GM23338 (cell line): ENCODE measurements at places on chromosomes 4 and X. TPM values are rescaled to one million over a fixed set of nuclear protein-coding genes. Genes with fewer than 3 reads are reported as not detected.

FAM149A gene
- total RNA-seq = 13.3 and 22.5 TPM in 2 replicates

SMIM10 gene
- 1.7 and 2.1 TPM in 2 replicates for total RNA-seq

DNA sequence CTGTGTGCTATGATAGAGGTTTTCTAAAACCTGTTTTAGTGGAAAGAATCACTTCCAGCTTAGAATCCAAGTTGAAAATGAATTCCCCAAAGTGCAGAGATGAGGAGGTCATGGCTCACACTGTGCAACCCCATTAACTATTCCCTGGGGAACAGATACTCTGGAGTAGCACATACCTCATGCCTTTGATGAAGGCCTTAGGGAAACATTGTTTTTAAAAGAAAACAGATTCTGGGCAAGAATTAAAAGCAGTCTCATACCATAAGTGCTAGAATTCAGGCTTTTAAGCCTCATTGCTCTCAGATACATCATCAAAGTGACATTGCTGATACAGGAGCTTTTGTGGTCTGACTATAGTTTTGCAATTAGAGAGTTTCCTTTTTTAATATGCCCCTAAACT lies 115.1 kb downstream of the NDST4 start:
- H3K4me3 ChIP-seq = no peak overlapping the region
- H3K27ac ChIP-seq = no peak overlapping the region
- DNase-seq = no peak
- H3K27me3 ChIP-seq = no peaks in the 10 kb centered on the region

DNA sequence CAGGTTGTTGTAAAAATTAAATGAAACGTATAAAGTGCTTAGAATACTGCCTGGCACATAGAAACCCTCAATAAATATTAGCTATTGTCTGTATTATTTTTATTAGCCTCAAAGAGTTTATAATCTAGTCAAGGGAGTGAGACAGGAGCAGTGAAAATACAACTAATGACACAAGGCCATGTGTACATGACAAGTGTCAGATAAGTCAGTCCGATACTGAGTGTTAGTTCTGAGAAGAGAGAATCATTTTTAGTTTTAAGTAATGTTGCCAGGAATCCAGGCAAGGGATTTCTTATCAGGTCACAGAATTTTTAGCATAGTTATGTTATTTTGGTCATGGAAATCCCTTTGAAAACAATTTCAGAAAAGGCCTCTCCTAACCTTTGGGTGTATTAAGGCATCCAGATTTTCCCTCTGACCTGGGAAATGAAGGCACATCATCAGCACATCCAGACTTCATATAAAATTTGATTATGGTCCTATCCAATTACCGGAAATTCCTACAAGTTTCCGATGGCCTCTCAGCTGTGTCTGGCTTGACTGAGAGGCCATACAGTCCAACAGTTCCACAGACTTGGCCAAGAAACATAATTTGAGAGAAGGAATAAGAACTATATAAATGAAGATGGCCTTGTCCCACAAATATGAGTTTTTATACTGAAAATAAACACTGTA lies 35.7 kb downstream of the PPARGC1A start:
- no peaks in the 10 kb centered on the region for H3K27me3 ChIP-seq
- H3K27ac ChIP-seq = no peak overlapping the region
- no peak for DNase-seq
- H3K4me3 ChIP-seq = no peak overlapping the region
- no peaks in the 10 kb centered on the region for H3K36me3 ChIP-seq

DNA sequence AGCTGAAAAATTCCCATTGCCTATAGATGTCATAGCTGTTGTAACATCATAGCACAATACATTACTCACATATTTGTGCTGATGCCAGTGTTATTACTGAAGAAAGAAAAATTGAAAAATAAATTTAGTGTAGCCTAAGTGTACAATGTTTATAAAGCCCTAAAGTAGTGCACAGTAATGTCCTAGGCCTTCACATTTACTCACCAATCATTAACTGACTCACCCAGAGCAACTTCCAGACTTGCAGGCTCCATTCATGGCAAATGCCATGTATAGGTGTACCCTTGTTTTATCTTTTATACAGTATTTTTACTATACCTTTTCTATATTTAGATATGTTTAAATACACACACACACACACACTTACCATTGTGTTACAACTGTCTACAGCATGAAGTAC lies 265.4 kb upstream of the MAGEB18 start:
- no peaks in the 10 kb centered on the region for H3K36me3 ChIP-seq
- no peaks in the 10 kb centered on the region for H3K27me3 ChIP-seq
- DNase-seq = no peak

CPZ gene
- total RNA-seq = 37.3 and 43.1 TPM in 2 replicates

DNA sequence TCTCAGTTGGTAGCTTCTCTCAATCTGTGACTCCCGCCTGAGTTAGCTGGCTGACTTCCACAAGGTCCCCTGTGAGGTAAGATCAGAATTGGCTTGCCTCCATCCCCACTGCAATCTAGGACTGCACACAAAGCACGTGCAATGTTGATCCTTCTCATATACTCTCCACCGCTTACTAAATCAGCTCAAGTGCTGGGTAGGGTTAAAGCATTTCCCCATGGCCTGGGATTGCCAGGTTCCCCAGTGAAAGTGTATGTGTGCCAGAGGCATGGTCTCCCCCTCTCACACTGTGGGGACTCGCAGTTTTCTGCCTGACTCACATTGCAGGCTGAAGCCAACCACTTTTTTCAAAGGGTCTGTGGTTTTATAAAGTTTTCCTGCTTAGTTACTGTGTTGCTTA lies 886.9 kb downstream of the FAM133A start:
- no peaks in the 10 kb centered on the region for H3K4me1 ChIP-seq
- no peak overlapping the region for H3K27ac ChIP-seq
- no peak overlapping the region for H3K4me3 ChIP-seq
- DNase-seq = no peak
- no peaks in the 10 kb centered on the region for H3K27me3 ChIP-seq

- H3K27me3 ChIP-seq = no peaks in the 10 kb centered on the region
- no peaks in the 10 kb centered on the region for H3K4me1 ChIP-seq
- H3K36me3 ChIP-seq = no peaks in the 10 kb centered on the region
- H3K27ac ChIP-seq = no peak overlapping the region
Measured at GRCh38 chr4:9913846-9914245, 107.5 kb downstream of the SLC2A9 start.

GRCh38 chr4:144547678-144548298 lies 98.2 kb upstream of the HHIP start:
- H3K4me3 ChIP-seq = no peak overlapping the region
- no peak for DNase-seq
- no peaks in the 10 kb centered on the region for H3K27me3 ChIP-seq
- H3K4me1 ChIP-seq = no peaks in the 10 kb centered on the region
- H3K27ac ChIP-seq = no peak overlapping the region

UGT2B17 gene
- not detected in 2 replicates for total RNA-seq

- no peak overlapping the region for H3K27ac ChIP-seq
- H3K4me1 ChIP-seq = no peaks in the 10 kb centered on the region
- H3K4me3 ChIP-seq = no peak overlapping the region
- DNase-seq = no peak
- no peaks in the 10 kb centered on the region for H3K36me3 ChIP-seq
- no peaks in the 10 kb centered on the region for H3K27me3 ChIP-seq
Measured at GRCh38 chrX:111648802-111649201, 32.2 kb upstream of the ALG13 start.

DNA sequence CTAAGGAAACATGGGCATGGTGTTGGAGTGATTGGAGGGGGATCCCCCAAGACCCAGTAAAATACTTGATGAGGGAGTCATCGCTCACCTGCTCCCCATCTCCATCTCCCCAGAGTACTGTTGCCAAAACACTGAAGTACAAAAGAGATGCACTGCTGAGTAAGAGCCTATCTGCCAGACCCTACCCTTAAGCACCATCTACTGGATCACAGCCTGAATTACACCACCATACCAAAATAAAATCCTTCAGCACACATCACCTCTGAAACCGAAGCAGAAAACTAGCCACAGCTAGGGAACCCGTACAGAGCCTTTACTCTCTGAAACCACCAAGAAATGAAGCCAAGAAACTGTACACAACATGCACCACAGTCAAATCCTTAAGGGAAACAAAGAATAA lies 466.3 kb upstream of the ACTRT1 start:
- H3K36me3 ChIP-seq = no peaks in the 10 kb centered on the region
- peak; percentile 51 for DNase-seq
- no peak overlapping the region for H3K27ac ChIP-seq
- no peak overlapping the region for H3K4me3 ChIP-seq
- no peaks in the 10 kb centered on the region for H3K27me3 ChIP-seq

DNA sequence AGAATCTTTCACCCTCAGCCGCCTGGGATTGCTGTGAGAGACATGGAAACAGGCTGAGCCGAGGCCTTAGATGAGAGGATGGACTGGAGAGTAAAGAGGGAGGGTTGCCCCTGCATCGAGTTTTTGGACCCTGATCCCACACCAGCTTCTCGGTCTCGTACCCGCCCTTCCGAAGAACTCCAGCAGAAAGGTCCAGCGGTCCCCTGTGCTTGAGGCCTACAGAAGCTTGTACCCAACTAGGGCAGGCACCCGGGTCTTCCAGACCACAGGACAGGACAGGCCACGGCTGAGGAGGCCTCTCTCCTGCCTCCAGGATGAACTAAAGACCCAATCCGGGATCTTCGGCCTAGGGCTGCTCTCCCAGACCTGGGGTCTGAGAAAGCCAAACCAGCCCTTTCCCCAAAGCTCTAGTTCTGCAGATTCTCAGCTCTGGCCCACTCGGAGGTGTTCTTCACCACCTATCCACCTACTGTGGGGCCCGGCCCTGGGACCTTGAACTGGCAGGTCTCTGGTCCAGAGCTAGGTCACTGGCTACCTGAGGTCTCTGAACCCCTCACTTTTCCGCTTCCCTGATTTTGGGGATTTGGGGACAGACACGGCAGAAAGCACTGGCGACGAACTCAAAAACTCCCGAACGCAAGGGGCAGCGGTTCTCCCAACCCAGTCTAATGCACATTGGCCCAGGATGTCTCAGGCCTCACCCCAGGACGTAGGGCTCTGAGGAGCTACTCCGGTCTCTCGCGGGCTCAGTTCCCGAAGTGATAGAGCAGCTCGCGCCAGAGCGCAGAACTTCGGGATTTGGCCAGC lies 1.1 kb downstream of the NKX3-2 start:
- H3K27ac ChIP-seq = no peak overlapping the region
- DNase-seq = peak; percentile 60
- peaks cover 98% of the 10 kb centered on the region for H3K27me3 ChIP-seq

RAB33A gene
- 4.9 and 6.5 TPM in 2 replicates for total RNA-seq
